CD4-positive, alpha-beta T cell treated with Interleukin-6 at 100 ng/mL for 8 hours (primary cell): ENCODE measurements at places on chromosomes 5 and 9.
A peak's percentile ranks its signal among the peaks of the same experiment; 100 is the strongest.

- DNase-seq = no peak
These were observed at the start of gene SH3RF2 for GRCh38 chr5:145936401-145937131. Gene SH3RF2, plus strand, starts transcription at chr5:145936578. Its CDS starts 1,351 bp downstream, at chr5:145937929.

GRCh38 chr5:146233441-146233840 lies 30.0 kb downstream of the RBM27 start:
- DNase-seq = no peak

- no peak for DNase-seq
These were observed at the start of gene C1QTNF3 for GRCh38 chr5:34043099-34043876. Gene C1QTNF3, minus strand, starts transcription at chr5:34043213. Its CDS starts 88 bp downstream, at chr5:34043125.

DNA sequence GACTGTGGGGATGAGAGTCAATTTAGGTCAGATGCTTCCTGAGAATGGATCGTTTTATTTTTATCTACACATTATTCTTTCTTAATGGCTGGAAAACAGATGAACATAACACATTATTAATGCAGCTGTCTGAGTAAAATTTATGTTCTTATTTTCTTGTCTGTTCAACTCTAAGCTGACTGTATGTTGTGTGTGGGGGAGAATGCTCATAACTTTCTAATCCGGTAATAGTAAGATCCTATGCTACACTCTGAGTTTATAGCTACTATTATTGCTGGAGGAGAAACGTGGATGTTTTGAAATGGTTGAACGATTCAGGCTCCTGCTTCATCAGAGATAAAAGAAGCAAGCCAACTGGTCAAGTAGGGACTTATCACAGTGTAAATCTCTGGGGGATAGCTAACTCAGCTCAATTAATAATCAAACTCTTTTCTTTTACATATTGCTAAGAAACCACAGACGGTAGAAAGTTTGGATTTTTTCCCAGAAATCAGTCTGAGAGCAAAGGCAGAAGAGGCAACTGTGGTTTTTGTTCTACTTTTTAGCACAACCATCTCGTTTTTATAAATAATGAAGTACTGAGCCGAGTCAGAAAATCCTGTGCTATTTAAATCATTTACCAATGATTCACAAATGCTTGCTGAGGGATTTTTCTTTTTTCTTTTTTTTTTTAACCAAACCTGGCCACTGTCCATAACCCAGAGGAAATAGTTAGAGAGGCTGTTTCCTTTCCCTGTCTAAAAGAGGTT lies 265.0 kb upstream of the FAM174A start:
- DNase-seq = no peak

GRCh38 chr9:36125062-36125855 lies 11.3 kb upstream of the GLIPR2 start:
- DNase-seq = no peak

GRCh38 chr5:1336106-1336561 lies 8.8 kb downstream of the CLPTM1L start:
- no peak for DNase-seq

GRCh38 chr9:100452894-100453293 lies 20.1 kb upstream of the TMEFF1 start:
- DNase-seq = no peak

DNA sequence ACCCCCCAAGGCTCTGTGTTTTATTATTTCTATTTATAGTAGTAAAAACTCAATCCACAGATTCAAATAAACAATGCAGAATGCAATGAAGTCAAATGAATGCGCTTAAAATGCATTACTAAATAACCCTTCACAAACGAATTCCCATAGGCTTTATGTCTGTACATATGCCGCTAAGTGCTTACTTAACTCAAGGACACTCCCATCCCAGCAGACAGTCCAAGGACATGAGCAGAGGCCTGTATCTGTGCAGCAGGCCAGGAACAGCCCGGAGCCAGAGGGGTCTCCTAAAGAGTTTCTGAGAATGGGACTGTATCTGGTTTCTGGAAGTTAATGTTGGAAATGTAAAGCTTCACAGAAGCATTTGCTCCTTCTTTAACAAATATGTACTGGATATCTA lies 59.8 kb downstream of the MARCHF11 start:
- no peak for DNase-seq

DNA sequence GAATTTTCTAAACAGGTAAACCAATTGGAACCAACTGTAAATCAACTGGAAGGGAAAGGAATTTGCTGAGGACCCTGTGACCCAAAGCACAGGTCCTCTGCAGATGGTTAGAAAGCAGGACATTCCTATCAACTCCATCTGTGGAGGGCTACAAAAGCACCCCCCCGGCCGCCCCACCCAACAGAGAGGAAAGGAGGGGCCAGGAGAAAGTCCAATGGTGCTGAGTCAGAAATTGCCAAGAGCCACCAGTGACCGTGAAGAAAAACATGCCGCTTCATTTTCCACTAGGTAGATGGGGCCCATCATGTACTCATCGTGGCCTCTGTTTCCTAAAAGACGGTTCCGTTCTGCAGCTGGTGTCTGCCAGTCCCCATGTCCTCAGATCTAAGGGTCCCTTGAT lies 66.3 kb downstream of the RAPGEF1 start:
- DNase-seq = no peak

- no peak for DNase-seq
These were observed 19.1 kb upstream of the SLC6A19 start for GRCh38 chr5:1182360-1182632.

- no peak for DNase-seq
These were observed 4.8 kb upstream of the C5orf47 start for GRCh38 chr5:173984218-173984617.

GRCh38 chr5:164497311-164498064 lies 992.1 kb downstream of the MAT2B start:
- DNase-seq = no peak

GRCh38 chr9:90900130-90900529 lies 98.5 kb downstream of the SYK start:
- DNase-seq = no peak

GRCh38 chr9:111952559-111952958 lies 55.9 kb downstream of the UGCG start:
- no peak for DNase-seq

DNA sequence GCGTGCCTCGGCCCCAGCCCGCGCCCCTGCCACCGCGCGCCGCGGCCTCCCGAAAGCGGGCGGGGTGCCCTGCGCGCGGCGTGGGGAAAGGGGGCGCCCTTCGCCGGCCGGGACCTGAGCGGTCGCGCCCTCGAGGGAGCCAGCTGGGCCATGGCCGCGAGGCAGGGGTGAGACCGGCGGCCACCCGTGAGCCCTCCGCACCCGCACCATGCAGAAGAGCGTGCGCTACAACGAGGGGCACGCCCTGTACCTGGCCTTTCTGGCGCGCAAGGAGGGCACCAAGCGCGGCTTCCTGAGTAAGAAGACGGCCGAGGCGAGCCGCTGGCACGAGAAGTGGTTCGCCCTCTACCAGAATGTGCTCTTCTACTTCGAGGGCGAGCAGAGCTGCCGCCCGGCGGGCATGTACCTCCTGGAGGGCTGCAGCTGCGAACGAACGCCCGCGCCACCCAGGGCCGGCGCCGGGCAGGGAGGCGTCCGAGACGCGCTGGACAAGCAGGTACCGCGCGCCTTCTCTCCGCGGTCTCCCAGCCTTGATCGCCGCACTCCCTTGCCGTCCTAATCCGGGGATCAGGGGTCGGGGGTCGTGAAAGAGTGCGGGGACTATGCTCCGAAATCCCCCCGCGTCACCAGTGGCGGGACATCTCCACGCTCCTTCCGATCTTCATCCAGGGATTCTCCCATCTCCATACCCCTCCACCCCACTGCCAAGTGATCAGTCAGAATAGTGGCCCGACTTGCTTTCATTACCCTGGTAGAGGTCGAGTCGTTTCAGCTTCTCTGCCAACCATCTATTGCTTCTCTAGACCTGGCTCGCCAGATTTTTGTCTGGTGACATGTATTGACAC lies 590 bp downstream of the RASGRF2 start:
- DNase-seq = peak; percentile 39

DNA sequence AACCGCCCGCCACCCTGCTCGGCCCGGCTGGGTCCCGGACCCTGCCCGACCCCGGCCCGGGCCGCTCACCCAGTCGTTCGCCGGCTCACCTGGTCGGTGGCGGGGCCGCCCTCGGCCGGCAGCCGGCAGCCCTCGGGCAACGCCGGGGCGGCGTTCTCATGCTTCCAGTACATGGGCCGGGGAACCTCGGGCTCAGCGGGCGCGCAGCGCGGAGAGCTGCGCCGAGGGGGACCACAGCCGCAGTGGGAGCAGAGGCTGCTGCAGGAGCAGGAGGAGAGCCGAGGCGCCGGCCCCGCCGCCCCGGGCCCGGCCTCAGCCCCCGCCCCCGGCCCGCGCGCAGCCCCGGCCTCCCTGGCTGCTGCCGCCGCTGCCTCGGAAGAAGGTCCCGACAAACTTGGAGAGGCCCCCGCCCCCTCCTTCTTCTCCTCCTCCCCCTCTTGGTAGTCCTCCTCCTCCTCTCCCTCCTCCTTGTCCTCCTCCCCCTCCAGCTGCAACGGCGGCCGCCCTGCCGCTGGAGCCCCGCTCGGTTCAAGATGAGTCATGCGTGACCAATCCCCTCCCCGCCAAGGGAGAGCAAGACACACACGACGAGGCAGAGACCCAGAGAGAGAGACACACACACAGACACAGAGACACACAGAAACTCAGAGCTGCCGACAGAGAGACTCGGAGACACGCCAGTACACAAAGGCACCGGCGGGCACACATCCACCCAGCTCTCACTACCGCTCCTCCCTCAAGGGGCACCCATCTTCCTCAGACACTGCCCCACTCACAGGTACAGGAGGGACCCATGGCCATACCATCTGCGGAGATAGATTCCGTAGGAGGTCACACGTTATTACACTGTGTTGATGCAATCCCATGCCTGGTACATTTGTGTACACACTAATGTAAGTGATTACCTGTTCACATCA lies at the start of gene LHX6:
Gene LHX6, minus strand, starts transcription at position 390 of the 917 bp plus-strand sequence. Its CDS starts 217 bp downstream, at position 173.
- DNase-seq = no peak

DNA sequence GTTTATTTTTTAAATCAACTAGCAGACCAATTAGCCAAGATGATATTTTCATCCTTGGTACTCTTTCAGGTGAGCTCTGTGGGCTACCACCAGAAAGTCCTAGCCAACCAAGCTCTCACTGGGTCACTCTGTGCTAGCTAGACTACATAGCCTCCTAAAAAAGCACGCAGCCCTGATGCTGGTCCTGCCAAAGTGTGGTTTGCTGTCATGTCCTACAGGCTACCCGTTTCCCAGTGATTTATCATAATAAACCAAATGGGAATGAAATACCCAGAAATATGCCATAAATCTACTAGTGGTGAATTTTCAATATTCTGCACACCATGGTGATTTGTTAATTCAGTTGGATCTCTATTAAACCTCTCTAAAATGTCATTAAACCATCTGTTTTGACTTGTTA lies 481.4 kb downstream of the RAB3C start:
- DNase-seq = no peak

GRCh38 chr9:121842612-121842978 lies 191.2 kb downstream of the DAB2IP start:
- DNase-seq = no peak

DNA sequence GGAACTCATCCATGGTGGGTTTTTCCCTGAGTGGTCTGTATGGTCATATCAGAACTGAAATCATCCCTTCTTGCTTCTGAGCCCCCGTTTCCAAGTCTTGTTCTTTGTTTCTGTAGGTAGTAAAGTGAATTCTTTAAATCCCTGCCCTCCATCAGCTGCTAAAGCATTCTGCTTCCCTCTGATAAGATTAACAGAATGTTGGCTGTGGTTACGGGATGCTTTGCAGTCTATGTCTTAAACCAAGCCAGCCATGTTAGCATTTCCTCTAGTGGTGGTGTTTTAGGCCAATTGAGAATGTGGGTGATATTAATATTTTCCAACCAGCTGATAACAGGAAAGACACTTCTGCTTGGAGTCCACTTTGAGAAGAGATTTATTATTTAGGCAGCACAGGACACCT lies 22.0 kb upstream of the KCNIP1 start:
- no peak for DNase-seq

- no peak for DNase-seq
These were observed 9.4 kb upstream of the TENT4A start for GRCh38 chr5:6703806-6704205.

DNA sequence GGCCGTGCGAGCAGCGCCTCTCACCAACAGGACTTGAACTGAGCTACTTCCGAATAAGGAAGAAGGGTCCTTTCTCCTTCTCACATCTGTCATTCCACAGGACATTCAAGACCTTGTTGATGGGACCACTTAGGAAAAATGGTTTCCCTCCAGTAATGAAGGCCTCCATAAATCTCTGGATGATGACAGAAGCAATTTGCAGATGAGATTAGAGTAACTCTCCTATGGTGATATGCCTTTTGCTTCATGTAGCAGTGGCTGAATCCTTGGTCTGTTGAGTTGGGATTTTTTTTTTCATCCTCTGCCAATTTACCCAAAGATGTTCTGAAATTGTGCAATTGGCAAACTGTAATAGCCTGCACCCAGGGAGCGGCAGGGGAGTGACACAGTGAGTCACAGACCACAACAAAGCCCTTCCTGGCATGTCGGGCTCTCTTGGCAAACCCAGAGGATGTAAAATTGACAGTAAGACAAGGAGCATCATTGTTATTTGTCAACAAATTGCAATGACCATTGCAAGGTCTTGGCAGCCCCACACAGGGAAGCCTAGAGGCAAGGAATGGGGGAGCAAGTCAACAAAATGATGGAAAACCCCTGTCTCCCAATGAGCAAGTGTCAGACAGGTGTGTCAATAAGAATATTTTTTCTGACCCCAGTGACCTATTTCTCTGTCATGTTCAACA lies 275.9 kb downstream of the ACTL7B start:
- DNase-seq = no peak

DNA sequence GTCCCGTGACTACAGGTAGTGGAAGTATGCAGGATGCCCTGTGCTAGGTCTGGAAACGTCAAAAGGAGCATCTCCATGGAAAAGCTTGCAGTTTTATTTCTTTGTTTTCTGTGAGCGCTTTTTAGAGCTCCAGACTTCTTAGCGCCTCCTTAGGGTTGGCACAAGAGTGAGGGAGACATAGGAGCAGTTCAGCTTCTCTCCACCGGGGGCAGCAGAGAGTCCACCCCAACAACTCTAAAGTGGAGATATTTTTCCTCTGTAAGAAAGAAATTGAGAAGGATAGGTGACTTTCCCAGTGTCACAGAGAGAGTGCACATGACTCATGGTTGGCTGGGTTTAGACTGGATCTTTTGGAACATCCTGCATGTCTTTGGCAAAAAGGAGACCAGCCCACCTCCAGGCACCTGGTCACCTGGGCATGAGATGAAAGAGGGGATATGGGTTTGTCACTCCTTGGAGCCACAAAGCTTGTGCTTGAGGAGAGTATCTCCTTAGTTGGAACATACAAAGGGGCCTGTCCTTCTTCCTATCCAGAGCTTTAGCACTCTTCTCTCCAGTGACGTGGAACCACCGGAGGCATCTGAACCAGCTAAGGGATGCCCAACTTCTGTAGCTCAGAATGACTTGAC lies 637.7 kb downstream of the SEMA5A start:
- DNase-seq = no peak
